ENCODE measurements at places on chromosomes 6 and 20. TPM values are rescaled to one million over a fixed set of nuclear protein-coding genes. Genes with fewer than 3 reads are reported as not detected.

The ME1 gene
- 19.9 TPM for total RNA-seq

The PRR18 gene
- total RNA-seq = not detected

The SMLR1 gene
- not detected for total RNA-seq

The FKBP5 gene
- 10.2 TPM for total RNA-seq

The TMC2 gene
- total RNA-seq = not detected

The MAN1A1 gene
- 22.9 TPM for total RNA-seq

The KHDC1L gene
- not detected for total RNA-seq

The ORC3 gene
- 44.2 TPM for total RNA-seq

The CYP39A1 gene
- 5.1 TPM for total RNA-seq

The GABRR1 gene
- not detected for total RNA-seq

The RBBP8NL gene
- total RNA-seq = not detected

The SALL4 gene
- total RNA-seq = 0.86 TPM

The SDCBP2 gene
- 3.7 TPM for total RNA-seq
